Dermis blood vessel endothelial cell (primary cell): ENCODE measurements at places on chromosomes 2 and 18. TPM values are rescaled to one million over a fixed set of nuclear protein-coding genes. Genes with fewer than 3 reads are reported as not detected.

Gene SERPINB12
- total RNA-seq: not detected in 2 replicates

Gene MEIS1
- total RNA-seq: 1.3 and 3.4 TPM in 2 replicates

Gene SCN7A
- under 0.01 TPM in 1 of 2 replicates, not detected in the other for total RNA-seq

Gene LYPD6B
- not detected in 2 replicates for total RNA-seq

Gene KCNS3
- total RNA-seq: 1.3 and 1.5 TPM in 2 replicates

Gene TMEM37
- 0.05 and 0.51 TPM in 2 replicates for total RNA-seq

Gene FLACC1
- total RNA-seq: 0.84 and 2.0 TPM in 2 replicates

Gene ABHD1
- total RNA-seq: not detected in 2 replicates

Gene SLC23A3
- total RNA-seq: 1.3 and 3.2 TPM in 2 replicates
